Testis (tissue), 5 donors: ENCODE measurements at places on chromosomes 1 and 21. TPM values are rescaled to one million over a fixed set of nuclear protein-coding genes. Genes with fewer than 3 reads are reported as not detected.

ODR4 gene
- 31.3 TPM for total RNA-seq

- no peaks in the 10 kb centered on the region for H3K4me1 ChIP-seq
- no peaks in the 10 kb centered on the region for H3K27me3 ChIP-seq
- no peaks in the 10 kb centered on the region for H3K36me3 ChIP-seq
- no peak overlapping the region for H3K4me3 ChIP-seq
- DNase-seq, result no peak
- no peak overlapping the region for H3K27ac ChIP-seq
Observed at GRCh38 chr1:113792986-113793385, 19.3 kb downstream of the RSBN1 start.

DNA sequence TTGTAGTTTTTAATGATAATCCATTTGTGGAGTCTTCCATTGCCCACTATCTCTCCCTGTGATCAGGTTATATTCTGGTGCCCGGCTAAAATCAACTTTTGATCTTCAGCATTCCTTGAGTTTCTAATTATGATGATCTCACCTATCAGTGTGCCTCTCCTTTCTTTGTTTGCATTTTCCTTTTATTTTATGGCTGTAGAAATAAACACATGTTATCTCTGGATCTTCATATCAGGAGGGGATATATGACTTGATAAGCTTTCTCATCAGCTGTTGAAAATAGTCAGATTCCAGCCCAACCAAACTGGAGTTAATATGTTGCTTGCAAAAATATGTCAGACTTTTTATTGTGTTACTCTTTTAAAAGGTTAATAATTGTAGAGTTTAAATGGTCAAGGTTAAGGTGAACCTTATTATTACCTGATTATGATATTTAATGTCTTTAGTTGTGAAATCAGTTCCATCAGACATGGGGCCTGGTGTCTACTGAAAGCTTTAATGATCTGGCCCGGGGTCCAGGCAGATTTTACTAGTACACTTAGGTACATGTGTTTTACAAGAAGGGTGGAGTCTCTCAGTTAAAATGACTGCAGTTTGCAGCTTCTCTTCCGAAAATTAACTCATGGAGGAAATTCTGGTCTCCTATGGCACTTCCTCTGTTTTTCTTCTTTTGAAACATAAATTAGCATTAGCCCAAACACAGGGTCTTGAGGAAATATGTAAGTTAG lies 12.8 kb downstream of the KRTAP24-1 start:
- no peak overlapping the region for H3K4me3 ChIP-seq
- no peaks in the 10 kb centered on the region for H3K4me1 ChIP-seq
- H3K27me3 ChIP-seq, result no peaks in the 10 kb centered on the region
- no peaks in the 10 kb centered on the region for H3K36me3 ChIP-seq

DNA sequence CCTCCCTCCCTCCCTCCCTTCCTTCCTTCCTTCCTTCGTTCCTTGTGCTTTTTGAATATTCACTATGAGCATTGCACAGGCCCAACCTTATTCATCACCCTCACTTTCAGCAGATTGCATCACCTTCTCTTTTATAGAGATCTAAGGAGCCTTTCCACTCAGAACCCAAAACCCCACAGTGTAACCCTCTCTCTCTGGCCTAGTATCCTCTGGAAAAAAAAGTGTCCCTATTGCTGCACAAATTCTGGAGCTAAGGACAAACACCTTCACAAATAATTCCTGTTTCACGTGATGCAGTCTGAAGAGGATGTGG lies 25.6 kb downstream of the OR10J5 start:
- H3K36me3 ChIP-seq, result no peaks in the 10 kb centered on the region
- no peaks in the 10 kb centered on the region for H3K4me1 ChIP-seq
- DNase-seq, result no peak
- no peaks in the 10 kb centered on the region for H3K27me3 ChIP-seq
- H3K27ac ChIP-seq, result no peak overlapping the region
- no peak overlapping the region for H3K4me3 ChIP-seq

DNA sequence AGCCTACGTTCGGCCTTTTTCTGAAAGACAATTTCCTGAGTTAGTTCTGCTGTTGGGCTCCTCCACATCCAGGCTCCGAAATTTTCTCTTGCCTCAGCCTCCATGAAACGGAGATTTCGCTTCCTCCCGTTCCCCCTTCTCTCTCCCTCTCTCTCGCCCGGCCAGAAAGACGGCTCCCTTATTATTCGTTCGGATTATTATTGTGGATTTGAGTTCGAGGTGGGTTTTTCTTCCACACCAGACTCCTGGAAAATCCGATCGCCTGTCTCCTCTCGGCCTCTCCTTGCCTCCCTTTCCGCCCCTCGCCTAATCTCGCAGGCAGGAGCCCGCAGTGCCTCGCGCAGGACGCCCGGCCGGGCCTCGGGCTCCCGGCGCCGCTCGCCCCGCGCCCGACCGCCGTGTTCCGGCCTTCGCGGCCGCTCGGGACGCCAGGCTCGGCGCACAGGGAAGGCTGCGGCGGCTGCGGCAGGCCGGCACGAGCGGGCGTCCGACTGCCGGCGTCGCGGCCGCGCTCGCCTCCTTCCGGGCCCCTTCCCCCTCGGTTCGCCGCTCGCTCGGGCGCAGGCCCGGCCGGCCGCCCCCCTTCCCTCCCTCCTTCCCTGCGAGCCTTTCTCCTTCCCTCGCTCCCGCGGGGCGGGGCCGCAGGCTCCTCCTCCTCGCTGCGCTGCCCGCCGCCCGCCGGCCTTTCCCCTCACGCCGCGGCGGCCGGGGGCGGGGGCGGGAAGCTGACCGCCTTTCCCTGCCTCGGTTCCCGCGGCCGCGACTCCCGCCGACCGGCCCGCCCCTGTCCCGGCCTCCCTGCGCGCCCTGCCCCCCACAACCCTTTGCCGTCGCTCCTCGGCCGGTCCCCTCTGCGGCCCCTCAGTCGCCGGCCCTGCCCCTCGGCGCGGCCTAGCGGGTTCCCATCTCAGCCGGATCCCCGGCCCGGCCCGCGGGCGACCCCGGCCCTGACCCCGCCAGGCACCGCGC lies at the start of gene ARHGEF11:
Gene ARHGEF11, minus strand, starts transcription at position 493 of the 969 bp plus-strand sequence. CDS start 1,412 bp downstream, outside the sequence.
- H3K4me1 ChIP-seq, result peaks cover 30% of the 10 kb centered on the region
- H3K4me3 ChIP-seq, result peak within 1 kb of the TSS; percentile 63
- peak within 1 kb of the TSS; percentile 96 for H3K27ac ChIP-seq
- no peaks in the 10 kb centered on the region for H3K36me3 ChIP-seq

DNA sequence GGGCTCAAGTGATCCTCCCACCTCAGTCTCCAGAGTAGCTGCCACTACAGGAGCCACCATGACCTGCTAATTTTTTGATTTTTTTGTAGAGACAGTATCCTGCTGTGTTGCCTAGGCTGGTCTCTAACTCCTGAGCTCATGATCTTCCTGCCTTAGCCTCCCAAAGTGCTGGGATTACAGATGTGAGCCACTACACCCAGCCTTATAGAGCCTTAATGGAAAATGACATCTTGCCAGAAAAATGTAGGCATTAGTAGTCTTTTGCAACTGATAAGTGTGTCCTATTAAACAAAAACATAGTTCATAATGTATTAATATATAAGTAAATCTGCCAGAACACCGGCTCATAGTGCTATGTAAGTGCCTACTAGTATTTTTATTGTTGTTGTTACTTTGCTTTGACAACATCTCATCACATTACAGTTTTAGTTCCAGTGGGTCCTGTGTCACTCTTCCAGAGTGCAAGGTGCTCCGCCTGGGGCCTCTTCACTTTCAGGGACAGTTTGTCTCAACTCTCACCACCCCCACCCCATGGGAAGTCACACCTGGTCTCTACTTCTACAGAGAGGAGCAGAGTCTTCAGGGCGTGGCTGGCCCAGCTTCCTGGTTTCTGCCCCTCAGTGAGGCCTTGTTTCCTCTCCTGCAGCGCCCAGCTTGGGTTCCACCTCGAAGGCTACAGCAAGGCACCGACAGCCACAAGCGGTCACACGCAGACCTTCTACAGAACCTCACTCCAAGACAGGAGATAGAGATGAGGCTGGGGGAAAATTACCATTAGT lies 30.1 kb downstream of the RHOU start:
- no peak overlapping the region for H3K27ac ChIP-seq
- H3K36me3 ChIP-seq, result no peaks in the 10 kb centered on the region
- H3K4me3 ChIP-seq, result no peak overlapping the region
- no peaks in the 10 kb centered on the region for H3K27me3 ChIP-seq

DNA sequence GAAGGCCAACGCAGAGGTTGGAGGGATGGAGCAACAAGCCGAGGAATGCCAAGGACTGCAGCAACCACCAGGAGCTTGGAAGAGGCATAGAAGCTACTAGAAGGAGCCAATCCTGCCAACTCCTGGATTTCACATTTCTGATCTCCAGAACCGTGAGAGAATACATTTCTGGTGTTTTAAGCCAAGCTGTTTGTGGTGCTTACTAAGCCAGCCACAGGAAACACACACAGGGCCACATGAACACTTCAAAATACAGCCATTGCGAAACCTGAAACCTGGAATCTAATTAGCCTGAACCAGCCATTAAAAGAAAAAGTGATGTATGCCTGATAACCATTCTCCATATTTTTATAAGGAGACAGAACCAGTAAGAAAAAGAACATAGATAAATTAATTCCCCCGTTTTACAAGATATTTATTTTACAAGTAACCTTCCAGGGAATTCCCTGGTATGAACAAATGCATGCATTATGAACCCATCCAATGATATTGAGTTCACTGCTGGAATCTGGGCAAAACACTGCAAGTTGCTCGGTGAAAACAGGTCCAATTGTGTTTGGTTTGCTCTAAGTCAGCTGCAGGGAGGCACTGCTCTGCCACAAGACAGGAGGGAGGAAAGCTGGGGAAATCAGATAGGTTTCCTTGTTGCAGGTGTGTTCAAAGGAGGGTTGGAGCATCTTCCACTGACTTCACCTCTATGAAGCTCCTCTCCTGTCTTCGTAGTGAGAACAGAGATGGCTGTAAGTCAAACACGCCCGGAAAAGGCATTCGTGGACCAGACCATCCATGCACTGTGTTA lies 70.2 kb downstream of the ETS2 start:
- no peak overlapping the region for H3K4me3 ChIP-seq
- H3K36me3 ChIP-seq, result no peaks in the 10 kb centered on the region
- DNase-seq, result no peak
- H3K27me3 ChIP-seq, result no peaks in the 10 kb centered on the region
- no peaks in the 10 kb centered on the region for H3K4me1 ChIP-seq

CD5L gene
- total RNA-seq, result not detected

GRCh38 chr1:11013160-11013531 lies 692 bp downstream of the TARDBP start:
- no peaks in the 10 kb centered on the region for H3K27me3 ChIP-seq
- H3K36me3 ChIP-seq, result no peaks in the 10 kb centered on the region
- H3K4me3 ChIP-seq, result peak overlapping the region; percentile 100

GRCh38 chr1:216984536-216984935 lies 261.3 kb upstream of the ESRRG start:
- no peak overlapping the region for H3K4me3 ChIP-seq
- H3K4me1 ChIP-seq, result no peaks in the 10 kb centered on the region

DNA sequence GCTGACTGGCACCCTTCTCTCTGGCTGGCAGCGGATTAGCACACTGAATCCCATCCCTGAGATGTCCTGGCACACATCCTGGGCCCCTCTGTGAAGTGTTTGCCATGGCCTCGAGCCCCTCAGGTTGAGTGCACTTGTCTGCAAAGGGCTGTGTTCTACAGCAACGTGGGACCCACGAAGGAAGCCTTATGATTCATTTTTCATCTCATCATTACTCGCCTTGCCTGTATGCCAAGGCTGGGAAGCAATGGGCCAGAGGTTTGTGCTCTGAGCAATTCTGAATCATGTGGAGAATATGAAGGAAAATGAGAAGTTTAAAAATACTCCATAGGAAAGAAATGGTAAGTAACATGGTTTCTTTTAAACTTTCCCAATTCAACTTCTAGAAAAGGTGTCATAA lies 124.8 kb upstream of the LMO4 start:
- H3K27ac ChIP-seq, result no peak overlapping the region
- no peak for DNase-seq
- no peak overlapping the region for H3K4me3 ChIP-seq
- H3K36me3 ChIP-seq, result no peaks in the 10 kb centered on the region
- no peaks in the 10 kb centered on the region for H3K4me1 ChIP-seq

APCS gene
- not detected for total RNA-seq

NID1 gene
- total RNA-seq, result 18.8 TPM

GRCh38 chr1:107404756-107405155 lies 263.9 kb downstream of the NTNG1 start:
- no peaks in the 10 kb centered on the region for H3K27me3 ChIP-seq
- H3K36me3 ChIP-seq, result no peaks in the 10 kb centered on the region
- H3K4me1 ChIP-seq, result no peaks in the 10 kb centered on the region
- DNase-seq, result no peak
- H3K27ac ChIP-seq, result no peak overlapping the region
- no peak overlapping the region for H3K4me3 ChIP-seq

DNA sequence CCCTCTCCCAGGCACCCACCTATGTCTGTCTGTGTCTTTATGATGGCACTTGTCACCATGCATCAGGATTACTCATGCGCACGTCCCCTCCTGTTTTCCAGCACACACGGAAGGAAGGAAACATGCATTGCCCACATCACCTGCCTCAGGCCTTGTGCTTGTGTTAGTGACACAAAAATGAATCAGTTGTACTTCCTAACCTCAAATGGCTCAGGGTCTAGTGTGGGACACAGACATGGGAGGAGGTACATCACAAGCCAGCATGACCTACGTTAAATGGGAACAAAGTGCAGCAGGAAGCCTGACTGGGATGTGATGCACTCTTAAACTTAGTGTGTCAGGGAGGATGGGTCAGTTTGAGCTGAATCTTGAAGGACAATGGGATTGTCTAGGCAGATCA lies 126.7 kb downstream of the TRABD2B start:
- H3K4me3 ChIP-seq, result no peak overlapping the region
- no peaks in the 10 kb centered on the region for H3K27me3 ChIP-seq
- peaks cover 18% of the 10 kb centered on the region for H3K4me1 ChIP-seq
- H3K27ac ChIP-seq, result no peak overlapping the region
- no peaks in the 10 kb centered on the region for H3K36me3 ChIP-seq
- no peak for DNase-seq

- no peak overlapping the region for H3K27ac ChIP-seq
- H3K36me3 ChIP-seq, result no peaks in the 10 kb centered on the region
- no peak overlapping the region for H3K4me3 ChIP-seq
- H3K4me1 ChIP-seq, result no peaks in the 10 kb centered on the region
- no peak for DNase-seq
Observed at GRCh38 chr1:12294076-12294475, 64.2 kb downstream of the VPS13D start.

THAP3 gene
- 41.9 TPM for total RNA-seq

ESPN gene
- total RNA-seq, result 404 TPM

MSH4 gene
- 8.2 TPM for total RNA-seq

DNA sequence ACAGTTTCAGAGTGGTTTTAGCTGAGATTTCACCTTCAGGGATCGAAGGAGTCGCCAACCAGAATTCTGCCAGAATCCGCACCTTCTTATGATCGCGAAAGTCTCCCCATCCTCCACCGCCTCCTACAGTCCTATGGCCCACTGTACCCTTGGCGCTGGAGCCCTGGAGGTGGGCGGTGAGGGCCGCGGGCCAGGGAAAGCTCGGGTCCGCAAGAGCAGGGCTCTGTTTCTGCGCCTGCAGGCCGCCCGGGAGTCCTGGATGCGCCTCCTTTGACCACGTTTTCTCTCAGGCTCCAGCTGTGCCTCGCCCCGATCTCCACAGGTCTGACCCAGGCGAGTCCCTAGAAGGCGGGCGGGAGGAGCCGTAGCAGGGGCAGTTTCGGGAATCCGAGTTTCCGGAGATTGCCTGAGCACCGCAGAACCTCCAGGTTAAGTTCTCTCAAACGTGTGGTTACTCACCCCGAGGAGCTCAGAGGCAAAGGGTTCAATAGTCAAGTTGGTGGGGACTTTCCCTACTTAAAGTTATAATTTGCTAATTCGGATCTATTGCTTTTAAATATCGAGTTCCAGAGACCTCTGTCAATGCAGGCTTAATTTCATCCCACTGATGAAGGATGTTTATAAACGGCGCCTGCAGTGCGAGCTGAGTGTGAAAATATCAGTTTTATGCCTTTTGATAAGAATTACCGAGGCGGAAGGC lies 3.2 kb upstream of the LHX8 start:
- no peak overlapping the region for H3K4me3 ChIP-seq
- H3K36me3 ChIP-seq, result no peaks in the 10 kb centered on the region
- no peak overlapping the region for H3K27ac ChIP-seq
- no peaks in the 10 kb centered on the region for H3K4me1 ChIP-seq
